ENCODE measurements at places on chromosomes 6 and 20.

DNA sequence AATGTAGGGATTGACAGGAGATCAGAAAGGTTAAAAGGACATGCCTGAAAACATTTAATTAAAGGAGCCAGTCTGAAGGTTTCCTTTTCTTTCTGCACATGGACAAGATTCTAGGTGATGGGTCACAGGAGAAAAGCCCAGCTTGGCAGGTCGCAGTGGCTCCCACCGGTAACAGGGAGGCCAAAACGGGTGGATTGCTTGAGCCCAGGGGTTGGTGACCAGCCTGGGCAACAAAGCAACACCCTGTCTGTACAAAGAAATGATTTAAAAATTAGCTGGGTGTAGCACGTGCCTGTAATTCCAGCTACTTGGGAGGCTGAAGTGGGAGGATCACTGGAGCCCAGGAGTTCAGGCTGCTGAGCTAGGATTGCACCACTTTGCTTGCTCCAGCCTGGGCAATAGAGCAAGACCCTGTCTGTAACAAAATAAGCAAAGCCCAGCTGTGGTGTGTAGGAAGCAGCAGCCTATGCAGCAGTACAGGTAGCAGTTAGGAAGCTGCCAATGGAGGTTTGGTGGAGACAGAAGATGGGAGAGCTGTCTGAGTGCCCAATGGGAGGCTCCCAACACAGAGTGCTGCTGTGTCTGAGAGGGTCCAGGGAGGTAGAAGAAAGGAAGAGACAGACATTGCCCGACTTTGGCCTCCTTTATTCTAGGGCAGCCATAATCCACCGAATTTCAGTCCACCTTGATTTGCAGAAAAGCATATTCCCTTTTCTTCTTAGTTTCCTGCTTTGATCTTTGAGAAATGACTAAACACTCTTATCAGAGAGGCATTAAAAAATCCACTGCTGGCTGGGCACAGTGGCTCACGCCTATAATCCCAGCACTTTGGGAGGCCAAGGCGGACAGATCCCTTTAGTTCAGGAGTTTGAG, 7.1 kb upstream of the AP5S1 start:
- no peak for DNase-seq

GRCh38 chr6:63572747-63573075, 431 bp downstream of the LOC128125822 start:
- no peak for DNase-seq

DNA sequence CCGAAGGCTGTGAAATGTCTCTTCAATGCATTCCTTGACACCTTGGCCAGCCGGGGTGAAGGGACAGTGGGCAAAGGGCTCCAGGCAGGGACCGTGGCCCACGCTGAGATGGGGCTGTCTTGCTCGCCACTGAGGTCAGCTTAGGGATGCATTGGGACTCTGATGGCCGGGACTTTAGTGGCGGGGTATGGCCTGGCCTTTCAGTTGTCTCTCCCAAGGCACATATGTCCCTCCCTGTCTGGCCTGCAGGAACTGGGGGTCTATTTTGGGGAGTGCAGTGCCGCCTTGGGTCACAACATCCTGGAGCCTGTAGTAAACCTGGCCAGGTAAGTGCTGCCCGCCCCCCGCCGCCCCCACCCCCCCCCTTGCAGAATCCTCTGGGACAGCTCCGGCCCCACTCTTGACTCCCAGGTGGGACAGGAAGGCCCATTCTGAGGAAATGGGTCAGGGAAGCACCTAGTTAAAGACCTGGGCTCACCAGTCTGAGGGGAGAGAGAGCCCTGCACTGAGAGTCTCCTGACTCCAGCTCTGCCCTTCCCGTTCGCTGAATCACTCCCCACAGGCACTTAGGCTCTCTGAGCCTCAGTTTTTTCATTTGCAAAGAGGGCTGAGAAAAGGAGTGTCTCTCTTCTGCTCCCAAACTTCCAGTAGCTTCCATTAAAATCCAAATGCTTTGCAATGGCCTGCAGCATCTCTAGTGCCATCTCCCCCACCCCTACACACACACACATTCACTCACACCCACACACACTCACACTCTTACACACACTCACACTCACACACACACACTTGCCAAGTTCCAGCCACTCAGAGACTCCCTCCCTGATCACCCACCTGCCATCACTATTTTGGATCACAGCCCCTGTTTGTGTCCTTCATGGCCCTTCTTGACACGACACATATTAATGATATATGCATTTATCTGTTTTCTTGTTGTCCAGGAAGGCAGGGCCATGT, 33.1 kb downstream of the RAB44 start:
- DNase-seq, result no peak

DNA sequence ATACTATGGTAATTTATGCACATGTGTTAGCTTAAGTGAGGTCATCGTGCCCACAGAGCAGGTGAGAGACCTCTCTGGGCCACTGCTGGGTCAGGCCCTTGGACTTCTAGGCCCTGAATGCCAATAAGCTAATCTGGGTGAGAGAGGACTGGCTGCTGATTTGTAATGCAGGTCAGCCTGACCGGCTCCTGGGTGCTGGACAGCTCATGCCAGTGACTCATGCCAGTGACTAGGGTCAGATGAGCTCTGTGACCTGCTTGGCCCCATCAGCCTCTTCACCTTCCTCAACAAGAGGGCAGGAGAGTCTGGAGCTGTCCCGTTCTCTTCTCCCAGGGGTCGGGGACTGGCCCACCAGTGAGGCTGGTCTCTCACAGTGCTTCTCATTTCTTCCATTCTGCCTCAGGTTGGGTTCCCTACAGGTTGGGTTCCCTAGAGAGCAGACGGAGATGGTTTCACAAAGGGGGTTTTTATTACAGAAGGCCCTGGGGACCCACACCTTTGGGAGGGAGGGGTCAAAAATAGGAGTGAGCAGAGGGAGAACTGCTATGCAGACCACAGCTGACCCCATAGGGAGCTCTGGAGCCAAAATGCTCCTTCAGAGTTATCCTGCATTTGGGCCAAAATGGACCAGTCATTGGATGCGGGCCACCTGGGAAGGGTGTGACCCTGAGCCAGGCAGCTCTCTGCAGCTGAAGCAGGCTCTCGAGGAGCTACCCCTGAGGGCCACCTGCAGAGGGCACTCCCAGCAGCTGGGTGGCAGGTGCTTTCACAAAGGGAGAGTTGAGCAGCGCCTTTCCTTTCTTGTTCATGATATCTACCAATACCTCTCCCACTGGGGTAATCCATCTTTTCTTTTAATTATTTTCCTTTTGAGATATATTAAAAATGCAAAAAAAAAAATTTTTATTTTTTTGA, 2.2 kb upstream of the OXT start:
- peak; percentile 79 for DNase-seq

DNA sequence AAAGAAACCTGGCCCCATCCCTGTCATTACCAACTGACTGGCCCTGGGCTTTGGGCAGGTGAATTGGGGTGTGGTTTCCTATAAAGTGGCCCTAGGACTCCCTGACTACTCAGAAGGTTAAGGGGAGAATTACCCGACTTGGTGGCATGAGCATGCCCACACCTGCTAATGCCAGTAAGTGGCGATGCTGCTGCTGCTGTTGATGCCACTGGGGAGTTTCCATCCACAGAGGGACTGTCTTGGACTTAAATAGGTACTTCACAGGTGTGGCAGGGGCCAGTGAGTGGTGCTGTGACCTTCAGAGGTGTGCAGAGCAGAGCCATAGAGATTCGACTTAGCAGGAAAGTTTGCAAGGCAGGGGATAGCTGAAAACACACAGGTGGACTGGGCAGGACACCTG, 32.6 kb upstream of the MDFI start:
- no peak for DNase-seq

DNA sequence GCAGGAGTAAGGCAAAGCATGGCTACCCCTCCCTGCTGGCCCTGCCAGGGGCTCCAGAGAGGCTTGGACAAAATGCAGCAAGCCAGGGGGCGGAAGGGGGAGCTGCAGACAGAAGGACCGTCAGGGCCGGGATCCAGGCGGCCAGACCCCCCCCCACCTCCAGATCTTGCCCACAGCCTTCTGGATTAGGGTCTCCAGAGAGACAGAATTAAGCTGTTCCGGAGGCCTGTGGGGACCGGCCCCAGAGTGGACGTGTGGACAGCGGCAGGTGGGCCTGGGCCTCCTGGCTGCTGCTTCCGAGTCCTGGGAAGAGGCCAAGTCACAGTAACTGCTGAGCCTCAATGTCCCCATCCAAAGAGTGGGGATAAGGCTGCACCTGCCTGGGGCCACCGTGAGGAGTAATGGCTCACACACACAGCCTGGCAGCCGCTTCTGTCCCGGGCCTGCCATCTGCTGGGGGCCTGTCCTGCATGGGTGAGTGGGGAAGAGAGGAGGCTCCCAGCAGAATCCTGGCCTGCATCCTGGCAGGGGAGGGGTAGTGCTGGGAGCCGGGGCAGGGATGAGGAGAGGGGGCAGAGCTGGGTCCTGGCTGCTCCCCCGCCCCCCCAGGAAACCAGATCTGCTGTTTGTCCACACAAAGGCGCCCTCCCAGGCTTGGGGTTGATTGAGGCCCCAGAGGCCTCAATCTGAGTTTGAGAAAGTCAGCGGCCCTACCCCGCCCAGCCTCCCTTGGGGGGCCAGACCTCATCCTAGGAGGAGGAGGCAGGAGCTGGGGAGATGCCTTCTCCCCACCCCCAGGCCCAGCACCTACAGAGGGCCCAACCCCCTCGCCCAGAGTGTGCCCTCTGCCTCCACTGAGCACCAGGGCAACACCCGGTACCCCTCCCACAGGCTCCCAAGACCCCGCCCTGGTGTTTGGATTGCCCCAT, 3.9 kb downstream of the LAMA5 start:
- DNase-seq, result no peak

DNA sequence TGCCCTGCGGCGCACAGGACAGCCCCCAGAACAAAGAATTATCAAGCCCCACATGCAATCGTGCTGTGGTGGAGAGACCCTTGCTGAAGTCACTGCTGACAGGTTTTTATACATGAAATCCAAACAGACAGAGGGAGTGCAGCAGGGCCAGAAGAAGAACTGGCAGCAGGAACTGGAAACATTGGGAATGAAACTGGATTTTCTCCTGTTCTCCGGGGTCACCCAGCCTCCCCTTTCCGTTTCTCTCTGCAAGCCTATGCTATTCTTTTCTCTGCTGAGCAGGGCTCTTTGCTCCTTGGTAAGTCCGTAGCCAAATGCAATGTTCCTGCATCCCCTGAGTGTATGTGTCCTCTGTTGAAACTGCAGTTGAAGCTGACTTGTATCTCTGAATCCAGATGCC, 63.5 kb upstream of the QKI start:
- no peak for DNase-seq

DNA sequence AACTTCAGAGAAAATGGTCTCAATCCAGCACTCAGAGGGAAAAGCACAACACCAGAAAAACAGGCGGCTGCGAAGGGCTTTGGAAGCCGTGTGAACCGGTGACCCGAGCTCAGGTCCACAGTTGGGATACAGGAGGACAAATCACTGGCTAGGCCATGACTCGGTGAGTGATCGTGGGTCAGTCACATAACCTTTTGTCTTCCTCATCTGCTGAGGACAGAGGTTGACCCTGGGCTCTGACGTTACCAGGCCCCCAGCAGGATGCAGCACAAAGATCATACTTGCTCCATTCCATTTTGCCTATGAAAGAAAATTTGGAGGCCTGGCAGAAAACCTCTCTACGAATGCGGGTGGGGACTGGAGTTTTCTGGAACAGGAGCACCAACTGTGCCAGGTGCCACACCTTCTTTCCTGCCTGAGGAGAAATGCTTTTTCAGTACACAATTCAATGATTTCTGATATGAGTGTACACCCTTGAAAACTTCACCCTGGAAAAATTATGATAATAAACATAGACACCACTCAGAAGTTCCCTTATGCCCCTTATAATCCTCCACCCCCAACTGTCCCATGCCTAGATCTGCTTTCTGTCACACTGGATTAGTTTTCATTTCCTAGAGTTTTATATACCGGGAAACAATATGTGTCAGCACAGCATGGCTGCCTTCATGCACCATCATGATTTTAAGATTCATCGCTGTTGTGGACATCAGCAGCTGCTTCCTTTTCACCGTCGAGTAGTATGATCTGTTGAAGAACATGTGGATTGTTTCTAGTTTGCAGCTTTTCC, 85.3 kb upstream of the RALGAPA2 start:
- DNase-seq, result no peak

- no peak for DNase-seq
Measured at GRCh38 chr6:44722736-44723135, 335.2 kb downstream of the CDC5L start.

GRCh38 chr6:137282254-137282653, 63.1 kb upstream of the IFNGR1 start:
- no peak for DNase-seq

DNA sequence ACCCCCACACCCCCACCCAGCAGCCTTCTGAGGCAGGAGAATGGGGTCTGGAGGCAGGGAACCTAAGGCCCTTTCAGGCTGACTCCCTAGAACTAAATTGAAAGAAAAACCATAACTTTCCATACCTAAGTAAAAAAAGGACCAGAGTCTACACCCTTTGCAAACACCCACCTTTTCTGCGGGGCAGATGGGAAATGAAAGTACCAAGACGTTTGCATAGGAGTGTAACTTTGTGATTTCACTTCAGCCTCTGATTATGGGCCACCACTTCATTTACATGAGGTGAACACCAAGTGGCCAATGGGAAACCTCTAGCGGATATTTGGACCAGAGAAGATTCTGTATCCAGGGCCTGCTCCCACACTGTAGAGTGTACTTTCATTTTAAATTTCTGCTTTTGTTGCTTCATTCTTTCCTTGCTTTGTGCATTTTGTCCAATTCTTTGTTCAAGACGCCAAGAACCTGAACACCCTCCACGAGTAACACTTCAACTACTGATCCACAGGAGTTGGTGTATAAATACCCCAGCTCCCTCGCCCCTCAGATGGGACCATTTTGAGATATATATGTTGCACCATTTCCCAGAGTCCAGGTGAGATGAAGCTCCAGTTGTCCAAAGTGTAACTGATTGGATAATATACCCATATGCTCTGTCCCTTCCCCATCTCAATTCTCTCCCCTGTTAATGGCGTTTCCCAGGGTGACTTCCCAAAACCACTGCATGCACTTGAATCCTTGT, 18.9 kb upstream of the SRSF6 start:
- no peak for DNase-seq

DNA sequence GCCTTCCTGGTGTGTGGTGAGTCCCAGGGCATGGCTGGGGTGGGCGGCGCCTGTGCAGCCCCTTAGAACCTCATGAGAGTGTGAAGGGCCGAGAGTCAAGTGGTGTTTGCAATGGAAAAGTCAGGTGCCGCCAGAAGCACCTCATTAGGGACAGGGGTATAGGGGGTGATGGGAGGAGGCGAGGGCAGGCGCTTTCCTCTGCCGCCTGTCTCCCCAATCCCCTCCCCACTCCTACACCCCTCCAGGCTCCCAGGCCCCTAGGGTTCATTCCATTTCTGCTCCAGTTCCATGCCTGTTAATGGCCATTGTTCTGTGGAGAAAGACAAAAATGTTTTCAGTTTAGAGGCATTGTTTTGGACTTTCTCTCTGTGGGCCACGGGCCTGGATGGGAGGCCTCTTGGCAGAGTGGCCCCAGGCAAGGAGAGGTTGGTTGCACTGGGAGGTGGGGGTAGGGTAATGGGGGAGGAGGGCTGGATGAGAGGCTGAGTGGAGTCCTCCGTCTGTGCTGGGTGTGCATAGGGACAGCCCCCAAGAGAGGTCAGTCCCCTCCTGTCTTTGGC, 21.4 kb upstream of the SCUBE3 start:
- no peak for DNase-seq
